ENCODE measurements at places on chromosomes 16 and 17. TPM values are rescaled to one million over a fixed set of nuclear protein-coding genes. Genes with fewer than 3 reads are reported as not detected.

TMC7 gene
- total RNA-seq: not detected

SBK1 gene
- under 0.01 TPM for total RNA-seq

PNMT gene
- not detected for total RNA-seq

C17orf67 gene
- total RNA-seq: not detected

SEPTIN1 gene
- 0.32 TPM for total RNA-seq

MGAT5B gene
- total RNA-seq: 0.08 TPM

DNAAF1 gene
- total RNA-seq: not detected

ZP2 gene
- not detected for total RNA-seq

CLDN7 gene
- 23.0 TPM for total RNA-seq

TBC1D3C gene
- not detected for total RNA-seq

TRPV3 gene
- total RNA-seq: 0.08 TPM

SLC16A5 gene
- total RNA-seq: 12.7 TPM

NUPR1 gene
- 21.2 TPM for total RNA-seq

TK2 gene
- 25.3 TPM for total RNA-seq

CCL8 gene
- not detected for total RNA-seq

CLEC18B gene
- total RNA-seq: not detected

TLCD3B gene
- total RNA-seq: not detected

KRTAP3-1 gene
- total RNA-seq: not detected

FOXJ1 gene
- total RNA-seq: not detected

SLC22A31 gene
- 11.1 TPM for total RNA-seq

ZFPM1 gene
- 1.0 TPM for total RNA-seq

TNFSF13 gene
- 4.9 TPM for total RNA-seq

SCRN2 gene
- 16.8 TPM for total RNA-seq

TSC2 gene
- 51.4 TPM for total RNA-seq

CLEC18A gene
- total RNA-seq: 0.13 TPM

HOXB6 gene
- total RNA-seq: 64.5 TPM

TPSD1 gene
- not detected for total RNA-seq

TXNL4B gene
- total RNA-seq: 6.3 TPM

TAF15 gene
- 40.4 TPM for total RNA-seq

DPEP1 gene
- total RNA-seq: 0.26 TPM

CCDC200 gene
- total RNA-seq: not detected

COG1 gene
- 14.5 TPM for total RNA-seq

MT1M gene
- 12.5 TPM for total RNA-seq

KRTAP4-3 gene
- not detected for total RNA-seq

COPZ2 gene
- total RNA-seq: 34.8 TPM

ZNF75A gene
- total RNA-seq: 8.1 TPM

OR4D1 gene
- 0.32 TPM for total RNA-seq

C17orf78 gene
- not detected for total RNA-seq

Measured in epithelial cell of alveolus of lung (primary cell).